Hematopoietic multipotent progenitor cell (in vitro differentiated cells): ENCODE measurements at places on chromosomes 16 and 17.

DNA sequence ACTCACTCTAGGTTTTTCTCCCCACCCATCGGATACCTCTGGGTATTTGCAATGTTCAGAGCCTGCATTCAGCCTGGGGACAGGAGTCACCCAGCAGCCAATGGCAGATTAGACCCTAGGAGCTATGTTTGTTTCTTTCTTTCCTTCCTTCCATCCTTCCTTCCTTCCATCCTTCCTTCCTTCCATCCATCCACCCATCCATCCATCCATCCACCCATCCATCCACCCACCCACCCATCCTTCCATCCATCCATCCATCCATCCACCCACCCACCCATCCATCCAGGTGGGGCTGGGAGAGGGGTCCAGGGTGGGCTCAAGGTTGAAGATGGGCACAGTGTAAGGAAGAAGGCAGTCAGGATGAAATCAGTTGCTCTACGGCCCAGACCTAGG lies 39.9 kb downstream of the TIMM22 start:
- DNase-seq: no peak

- no peak for DNase-seq
Observed at GRCh38 chr16:50301626-50302471, 35.5 kb downstream of the ADCY7 start.

- no peak for DNase-seq
Observed at GRCh38 chr16:75250809-75251279, 580 bp downstream of the BCAR1 start.

- no peak for DNase-seq
Observed at GRCh38 chr17:78947235-78948149, 22.3 kb upstream of the TIMP2 start.

DNA sequence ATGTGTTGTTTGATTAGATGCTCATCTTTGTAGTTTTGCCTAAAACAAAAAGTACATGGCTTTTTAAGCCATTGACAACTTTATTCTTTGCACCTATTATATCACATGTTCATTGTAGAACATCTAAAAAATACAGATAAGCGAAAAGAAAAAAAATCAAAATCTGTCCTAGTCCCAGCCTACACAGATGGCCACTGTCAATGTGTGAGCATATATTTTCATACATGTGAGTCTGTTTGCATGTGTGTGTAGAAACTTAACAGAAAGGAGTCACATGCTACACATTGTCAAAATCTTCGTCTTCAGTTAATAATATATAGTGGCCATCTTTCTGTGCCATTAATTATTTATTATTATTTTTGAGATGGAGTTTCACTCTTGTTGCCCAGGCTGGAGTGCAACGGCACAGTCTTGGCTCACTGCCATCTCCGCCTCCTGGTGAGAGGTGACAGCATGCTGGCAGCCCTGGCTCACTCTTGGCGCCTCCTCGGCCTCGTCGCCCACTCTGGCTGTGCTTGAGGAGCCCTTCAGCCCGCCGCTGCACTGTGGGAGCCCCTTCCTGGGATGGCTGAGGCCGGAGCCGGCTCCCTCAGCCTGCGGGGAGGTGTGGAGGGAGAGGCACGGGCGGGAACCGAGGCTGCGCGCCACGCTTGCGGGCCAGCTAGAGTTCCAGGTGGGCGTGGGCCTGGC lies 68.5 kb upstream of the AMZ2 start:
- DNase-seq: no peak

DNA sequence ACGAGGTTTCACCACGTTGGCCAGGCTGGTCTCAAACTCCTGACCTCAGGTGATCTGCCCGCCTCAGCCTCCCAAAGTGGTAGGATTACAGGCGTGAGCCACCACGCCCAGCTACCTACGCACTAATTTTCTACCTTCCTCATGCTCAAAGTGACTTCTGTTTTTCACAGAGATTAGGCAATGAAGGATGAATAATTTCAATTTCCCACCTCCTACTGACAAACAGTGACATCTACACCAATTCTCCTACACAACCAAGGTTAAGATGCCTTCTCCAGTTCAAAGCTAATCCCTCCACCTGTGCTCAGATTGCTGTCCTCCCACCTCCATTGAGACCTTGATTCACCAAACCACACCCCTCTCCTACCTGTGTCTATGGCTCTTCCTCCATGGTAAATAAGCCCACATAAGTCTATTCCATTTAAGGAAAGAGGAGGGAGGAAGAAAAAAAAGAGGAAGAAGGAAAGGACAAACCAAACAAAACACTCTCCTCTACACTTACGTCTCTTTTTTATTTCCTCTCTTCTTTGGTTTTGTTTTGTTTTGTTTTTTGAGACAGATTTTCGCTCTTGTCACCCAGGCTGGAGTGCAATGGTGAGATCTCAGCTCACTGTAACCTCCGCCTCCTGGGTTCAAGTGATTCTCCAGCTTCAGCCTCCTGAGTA lies 5.5 kb upstream of the MED11 start:
- DNase-seq: no peak

DNA sequence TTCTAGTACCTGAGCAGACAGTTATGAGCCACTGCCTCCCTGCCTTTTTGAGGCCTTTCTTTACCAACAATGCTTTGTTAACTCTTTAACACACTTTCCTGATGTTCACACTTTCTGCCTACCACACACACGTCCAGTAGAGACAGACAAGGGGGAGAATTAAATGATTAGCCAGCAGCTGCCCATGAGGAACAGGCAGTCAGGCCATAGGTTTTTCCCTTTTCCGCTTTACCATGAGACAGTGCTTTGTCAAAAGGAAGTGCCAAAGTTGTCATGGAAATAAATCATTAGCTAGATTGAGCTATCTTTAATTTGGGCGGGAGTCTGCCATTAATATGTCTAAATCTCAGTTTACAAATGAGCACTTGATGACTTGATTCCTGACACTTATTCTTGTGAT lies 102.1 kb downstream of the PITPNC1 start:
- no peak for DNase-seq

DNA sequence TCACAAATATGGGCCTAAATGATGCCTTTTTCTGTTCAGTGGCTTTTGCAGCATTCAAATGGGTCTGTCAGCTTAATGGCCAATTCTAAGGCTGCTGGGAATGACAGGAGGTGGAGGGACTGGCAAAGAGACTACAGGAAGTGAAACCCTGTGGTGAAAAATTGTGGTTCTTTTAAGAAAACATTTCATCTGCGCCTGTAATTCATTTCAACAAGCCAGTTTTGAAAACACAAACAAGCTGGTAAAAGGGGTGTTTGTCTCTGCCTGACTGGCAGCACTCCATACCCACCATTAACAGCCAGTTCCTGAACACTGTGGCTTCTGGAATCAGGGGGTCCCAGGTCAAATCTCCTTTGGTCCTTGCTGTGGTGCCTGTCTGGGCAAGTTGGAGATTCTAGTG lies 3.6 kb upstream of the KDM8 start:
- DNase-seq: peak; percentile 37

- DNase-seq: no peak
Observed at GRCh38 chr17:76164331-76164730, 23.3 kb upstream of the FOXJ1 start.

DNA sequence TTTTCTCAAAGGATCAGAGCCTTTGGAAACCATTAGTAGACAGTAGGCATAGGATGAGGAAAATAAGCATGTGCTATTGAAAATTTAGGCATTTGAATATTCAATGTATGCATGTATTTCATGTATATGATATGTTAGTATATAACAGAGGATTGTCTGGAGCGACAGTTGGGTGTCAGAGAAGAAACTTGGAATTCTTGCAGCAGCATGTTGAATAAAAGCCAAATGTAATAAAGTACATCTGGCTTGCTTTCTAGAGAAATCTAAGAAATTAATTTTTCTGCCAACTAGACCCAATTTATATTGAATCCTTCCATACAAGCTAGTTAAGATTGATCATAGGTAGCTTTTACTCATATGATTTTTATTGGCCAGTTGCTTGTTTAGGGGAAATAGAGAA lies 578.8 kb downstream of the CDH11 start:
- no peak for DNase-seq

- DNase-seq: no peak
Observed at GRCh38 chr16:11051430-11051829, 107.1 kb downstream of the CLEC16A start.

GRCh38 chr17:72467841-72468653 lies 347.2 kb downstream of the SOX9 start:
- DNase-seq: no peak

- DNase-seq: no peak
Observed at GRCh38 chr17:61650749-61651148, 59.7 kb upstream of the NACA2 start.
